ENCODE measurements at places on chromosomes 11 and 22. TPM values are rescaled to one million over a fixed set of nuclear protein-coding genes. Genes with fewer than 3 reads are reported as not detected.

TREH gene
- total RNA-seq, result not detected

RHOD gene
- 12.4 TPM for total RNA-seq

TRIM34 gene
- 2.4 TPM for total RNA-seq

PHETA2 gene
- total RNA-seq, result 16.8 TPM

Measured in bronchus fibroblast of lung (primary cell).